Neuronal stem cell (in vitro differentiated cells): ENCODE measurements at places on chromosomes 3 and 15.

GRCh38 chr3:42961633-42962032 is 17.5 kb upstream of the GASK1A start:
- no peaks in the 10 kb centered on the region for H3K36me3 ChIP-seq
- H3K4me3 ChIP-seq, result no peak overlapping the region
- no peaks in the 10 kb centered on the region for H3K4me1 ChIP-seq
- DNase-seq, result peak; percentile 51

- peak; percentile 26 for DNase-seq
- no peaks in the 10 kb centered on the region for H3K27me3 ChIP-seq
- H3K4me1 ChIP-seq, result peaks cover 26% of the 10 kb centered on the region
- no peak overlapping the region for H3K27ac ChIP-seq
These were observed 199.8 kb downstream of the WDR72 start for GRCh38 chr15:53559364-53560277.

DNA sequence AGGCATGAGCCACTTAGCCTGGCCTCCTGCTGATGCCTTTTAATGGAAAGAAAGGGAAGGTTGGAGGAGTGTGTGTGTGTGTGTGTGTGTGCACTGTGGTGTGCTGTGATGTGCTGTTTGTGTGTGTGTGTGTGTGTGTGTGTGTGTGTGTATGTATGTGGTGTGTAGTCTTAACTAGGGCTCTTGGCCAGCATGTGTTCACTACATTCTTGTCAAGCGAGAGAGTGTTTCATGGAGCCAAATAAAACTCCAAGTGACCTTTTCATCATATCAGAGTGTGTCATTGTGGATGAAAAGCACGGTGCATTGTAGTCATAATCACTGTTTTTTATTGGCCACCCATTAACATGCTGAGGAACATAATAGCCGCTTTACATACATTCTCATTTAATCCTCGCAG is 30.8 kb upstream of the BHLHE40 start:
- no peaks in the 10 kb centered on the region for H3K4me1 ChIP-seq
- H3K27ac ChIP-seq, result no peak overlapping the region
- no peak overlapping the region for H3K4me3 ChIP-seq
- H3K36me3 ChIP-seq, result no peaks in the 10 kb centered on the region
- DNase-seq, result no peak

DNA sequence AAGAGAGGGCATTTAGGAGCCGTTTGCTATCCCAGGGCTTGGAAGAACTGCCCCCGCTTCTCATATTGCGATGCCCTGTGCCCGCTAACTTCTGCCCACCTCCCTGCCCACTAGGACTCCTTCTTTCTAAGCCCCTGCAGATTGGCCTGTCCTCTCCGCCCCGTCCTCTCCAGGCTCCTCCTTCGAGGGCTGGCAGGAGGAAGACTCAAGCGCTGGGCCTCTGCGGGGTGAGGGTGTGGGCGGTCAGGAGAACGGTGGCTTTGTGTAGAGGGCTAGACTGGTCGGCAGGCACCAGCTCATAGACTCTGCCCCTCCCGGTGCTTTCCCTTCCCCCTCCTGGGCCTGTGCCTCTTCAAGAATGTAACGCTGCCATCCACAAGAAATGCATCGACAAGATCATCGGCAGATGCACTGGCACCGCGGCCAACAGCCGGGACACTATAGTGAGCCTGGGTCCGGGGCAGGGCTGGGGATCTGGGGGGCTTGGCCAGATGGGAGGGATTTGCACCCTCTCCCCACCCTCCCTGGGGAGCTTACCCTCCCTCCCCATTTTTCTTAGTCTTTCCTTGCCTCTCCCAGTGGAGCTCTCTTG is 21.9 kb downstream of the PRKCD start:
- H3K4me3 ChIP-seq, result no peak overlapping the region
- no peak for DNase-seq
- H3K4me1 ChIP-seq, result peaks cover 8% of the 10 kb centered on the region
- peaks cover 6% of the 10 kb centered on the region for H3K27me3 ChIP-seq
- no peaks in the 10 kb centered on the region for H3K36me3 ChIP-seq

GRCh38 chr3:5254281-5255048 is 67.0 kb downstream of the EDEM1 start:
- no peak overlapping the region for H3K4me3 ChIP-seq
- H3K4me1 ChIP-seq, result peaks cover 4% of the 10 kb centered on the region
- H3K36me3 ChIP-seq, result no peaks in the 10 kb centered on the region
- H3K27me3 ChIP-seq, result no peaks in the 10 kb centered on the region
- no peak for DNase-seq

GRCh38 chr3:4351164-4351855 is 48.1 kb downstream of the SETMAR start:
- DNase-seq, result no peak
- H3K36me3 ChIP-seq, result no peaks in the 10 kb centered on the region
- no peaks in the 10 kb centered on the region for H3K27me3 ChIP-seq
- no peak overlapping the region for H3K27ac ChIP-seq
- no peak overlapping the region for H3K4me3 ChIP-seq

- H3K27ac ChIP-seq, result no peak overlapping the region
- H3K27me3 ChIP-seq, result no peaks in the 10 kb centered on the region
- peak overlapping the region; percentile 16 for H3K4me3 ChIP-seq
- no peak for DNase-seq
- no peaks in the 10 kb centered on the region for H3K36me3 ChIP-seq
These were observed 56.3 kb downstream of the IGSF11 start for GRCh38 chr3:118978393-118978758.

DNA sequence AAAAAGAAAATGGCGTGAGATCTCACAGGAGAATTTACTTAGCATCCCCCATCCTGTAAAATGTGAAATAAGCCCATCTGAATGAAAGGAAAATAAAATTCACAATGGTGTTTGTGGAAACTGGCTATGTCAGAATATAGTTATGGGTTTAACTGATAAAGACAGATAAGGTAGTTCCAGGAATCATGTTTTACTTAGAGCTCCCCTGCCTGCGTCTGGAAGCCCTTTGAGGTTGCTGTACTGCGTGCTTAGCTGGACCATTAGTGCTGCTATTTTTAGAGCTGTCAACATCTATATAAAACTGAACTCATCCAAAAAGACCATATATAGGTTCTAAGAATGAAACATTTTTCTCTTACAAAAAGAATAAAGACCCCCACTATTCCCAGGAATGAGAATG is 130.8 kb downstream of the LSAMP start:
- no peak overlapping the region for H3K4me3 ChIP-seq
- peaks cover 1% of the 10 kb centered on the region for H3K4me1 ChIP-seq
- H3K27ac ChIP-seq, result no peak overlapping the region

DNA sequence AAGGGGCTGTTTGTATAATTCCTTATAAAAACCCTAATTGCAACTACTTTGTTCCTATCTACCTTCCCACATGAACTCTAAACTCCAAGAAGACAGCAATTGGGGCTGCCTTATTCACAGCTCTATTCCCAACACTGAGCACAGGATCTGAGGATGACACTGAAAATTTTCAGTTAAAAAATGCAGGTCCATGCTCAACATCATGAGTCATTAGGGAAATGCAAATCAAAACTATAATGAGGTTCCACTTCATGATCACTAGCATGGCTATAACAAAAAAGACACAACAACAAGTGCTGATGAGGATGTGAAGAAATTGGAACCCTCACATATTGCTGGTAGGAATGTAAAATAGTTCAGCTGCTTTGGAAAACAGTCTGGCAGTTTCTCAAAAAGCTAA is 12.9 kb downstream of the SUMF1 start:
- no peaks in the 10 kb centered on the region for H3K36me3 ChIP-seq
- no peak overlapping the region for H3K4me3 ChIP-seq
- H3K27me3 ChIP-seq, result no peaks in the 10 kb centered on the region
- H3K27ac ChIP-seq, result no peak overlapping the region
- H3K4me1 ChIP-seq, result no peaks in the 10 kb centered on the region

DNA sequence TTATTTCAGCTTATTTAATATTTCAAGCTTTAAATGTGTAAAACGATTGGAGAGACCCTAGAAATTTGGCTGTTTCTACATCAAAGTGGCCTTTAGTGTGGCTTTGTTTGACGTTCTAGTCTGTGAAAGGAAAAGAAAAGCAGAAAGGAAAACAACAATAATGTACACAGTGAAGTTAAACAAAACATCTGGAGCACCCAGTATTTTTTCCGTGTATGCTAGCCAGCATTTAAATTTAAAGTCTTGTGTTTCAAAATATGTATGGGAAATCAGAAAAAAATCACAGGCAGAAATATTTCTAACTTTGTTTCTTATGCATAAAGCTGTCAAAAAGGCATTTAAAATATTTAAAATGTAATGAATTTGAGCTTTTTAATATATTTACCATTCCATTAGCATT is 218.1 kb downstream of the NAALADL2 start:
- no peak overlapping the region for H3K27ac ChIP-seq
- H3K4me3 ChIP-seq, result no peak overlapping the region
- peaks cover 3% of the 10 kb centered on the region for H3K4me1 ChIP-seq
- no peaks in the 10 kb centered on the region for H3K36me3 ChIP-seq
- DNase-seq, result no peak
- no peaks in the 10 kb centered on the region for H3K27me3 ChIP-seq

DNA sequence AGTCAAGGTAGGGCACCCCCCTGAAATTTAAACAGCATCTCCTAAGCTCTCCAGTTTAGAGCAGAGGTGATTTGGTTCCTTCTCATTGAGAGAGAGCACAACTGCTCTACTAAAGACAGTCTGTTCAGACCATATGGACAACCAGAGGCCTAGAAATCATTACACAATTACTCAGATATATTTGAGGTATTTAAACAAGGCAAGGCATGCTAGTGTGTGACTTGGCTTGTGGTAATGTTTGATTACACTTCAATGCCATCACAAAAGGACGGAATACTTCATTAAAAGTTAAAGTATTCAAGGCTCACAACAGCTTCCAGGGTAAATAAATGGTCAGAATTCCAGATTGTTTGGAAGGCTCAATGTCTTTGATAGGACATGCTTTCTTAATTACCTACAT is 110.2 kb downstream of the LRTM1 start:
- no peaks in the 10 kb centered on the region for H3K36me3 ChIP-seq
- H3K4me1 ChIP-seq, result peaks cover 2% of the 10 kb centered on the region
- H3K27ac ChIP-seq, result no peak overlapping the region
- H3K27me3 ChIP-seq, result no peaks in the 10 kb centered on the region

DNA sequence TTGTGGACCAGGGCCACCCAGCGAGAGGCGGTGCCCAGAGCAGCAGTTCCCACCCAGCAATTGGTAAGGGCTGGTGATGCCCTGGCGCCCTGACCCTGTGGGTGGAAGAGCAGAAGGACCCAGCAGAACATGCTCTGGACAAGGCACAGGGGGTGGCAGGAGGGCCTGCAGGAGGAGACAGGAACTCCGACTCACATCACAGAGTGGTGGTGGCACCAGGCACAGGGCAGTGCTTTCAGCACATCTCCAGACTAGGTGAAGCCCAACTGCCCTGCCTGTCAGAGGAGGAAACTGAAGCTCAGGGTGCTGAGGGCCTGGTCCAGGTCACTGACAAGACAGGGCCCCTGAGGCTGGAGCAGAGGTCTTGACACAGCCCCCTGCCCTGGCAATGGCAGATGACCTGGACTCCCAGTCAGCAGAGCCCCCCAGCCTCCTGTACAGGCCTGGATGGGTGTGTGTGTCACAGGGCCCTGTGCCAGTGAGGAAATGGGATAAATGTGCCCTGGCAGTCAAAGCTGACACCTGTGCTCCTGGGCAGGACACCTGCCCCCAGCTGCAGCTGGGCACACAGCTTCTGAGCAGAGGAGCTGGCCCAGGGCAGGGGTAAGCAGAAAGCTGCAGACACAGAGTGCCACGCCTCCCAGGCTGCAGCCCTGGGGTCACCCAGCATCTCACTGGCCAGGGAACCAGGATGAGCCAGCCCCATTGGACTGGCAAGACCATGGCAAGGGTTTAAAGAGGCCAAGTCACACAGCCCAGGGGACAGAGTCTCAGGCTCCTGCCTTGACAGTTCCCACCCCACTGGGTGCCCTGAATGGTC is 11.4 kb downstream of the KLF15 start:
- H3K36me3 ChIP-seq, result no peaks in the 10 kb centered on the region
- no peaks in the 10 kb centered on the region for H3K27me3 ChIP-seq
- DNase-seq, result no peak
- peaks cover 5% of the 10 kb centered on the region for H3K4me1 ChIP-seq

- no peak for DNase-seq
- H3K27me3 ChIP-seq, result no peaks in the 10 kb centered on the region
- H3K27ac ChIP-seq, result no peak overlapping the region
- peaks cover 13% of the 10 kb centered on the region for H3K36me3 ChIP-seq
These were observed 96.2 kb downstream of the CBLB start for GRCh38 chr3:105772635-105773034.

GRCh38 chr15:62071711-62072308 is 5.0 kb downstream of the C2CD4A start:
- H3K4me1 ChIP-seq, result peaks cover 3% of the 10 kb centered on the region
- DNase-seq, result no peak
- H3K27ac ChIP-seq, result no peak overlapping the region
- no peaks in the 10 kb centered on the region for H3K36me3 ChIP-seq

DNA sequence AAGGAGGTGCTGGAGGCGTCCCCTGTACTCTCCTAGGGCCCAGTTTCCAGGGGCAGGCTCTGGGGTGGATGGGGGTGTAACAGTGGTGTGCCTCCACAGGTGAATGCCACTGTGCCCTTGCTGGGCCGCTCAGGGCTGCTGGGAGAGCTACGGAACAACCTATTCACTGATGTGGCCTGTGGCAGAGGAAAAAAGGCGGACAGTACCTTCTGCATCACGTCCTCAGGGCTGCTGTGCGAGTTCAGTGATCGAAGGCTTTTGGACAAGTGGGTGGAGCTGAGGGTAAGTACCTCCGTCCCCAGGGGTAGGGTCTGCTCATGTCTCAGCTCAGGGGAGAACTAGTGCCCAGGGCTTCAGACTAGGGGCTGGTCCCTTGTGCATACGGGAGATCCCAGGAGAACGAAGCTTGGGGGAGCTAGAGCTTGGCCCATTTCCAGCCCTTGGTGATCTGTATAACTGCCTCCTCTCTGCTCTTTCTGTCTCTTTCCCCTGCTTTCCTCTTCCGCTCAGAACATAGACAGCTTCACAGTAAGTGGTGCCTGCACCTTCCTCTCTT is 15.0 kb upstream of the JMJD7 start:
- no peaks in the 10 kb centered on the region for H3K27me3 ChIP-seq
- no peak for DNase-seq
- peaks cover 37% of the 10 kb centered on the region for H3K36me3 ChIP-seq

GRCh38 chr3:112873632-112874031 is 27.0 kb upstream of the CD200R1L start:
- no peaks in the 10 kb centered on the region for H3K36me3 ChIP-seq
- no peak overlapping the region for H3K4me3 ChIP-seq
- DNase-seq, result no peak
- no peak overlapping the region for H3K27ac ChIP-seq
- H3K4me1 ChIP-seq, result no peaks in the 10 kb centered on the region
- H3K27me3 ChIP-seq, result no peaks in the 10 kb centered on the region

GRCh38 chr15:67569668-67570067 is 27.2 kb downstream of the MAP2K5 start:
- no peak for DNase-seq
- H3K4me3 ChIP-seq, result no peak overlapping the region
- no peaks in the 10 kb centered on the region for H3K27me3 ChIP-seq
- no peak overlapping the region for H3K27ac ChIP-seq

- no peak overlapping the region for H3K4me3 ChIP-seq
- no peaks in the 10 kb centered on the region for H3K27me3 ChIP-seq
- no peaks in the 10 kb centered on the region for H3K36me3 ChIP-seq
- no peak overlapping the region for H3K27ac ChIP-seq
These were observed 23.5 kb downstream of the B3GALNT1 start for GRCh38 chr3:161081633-161082032.
